ENCODE measurements at places on chromosomes 1 and 21.

DNA sequence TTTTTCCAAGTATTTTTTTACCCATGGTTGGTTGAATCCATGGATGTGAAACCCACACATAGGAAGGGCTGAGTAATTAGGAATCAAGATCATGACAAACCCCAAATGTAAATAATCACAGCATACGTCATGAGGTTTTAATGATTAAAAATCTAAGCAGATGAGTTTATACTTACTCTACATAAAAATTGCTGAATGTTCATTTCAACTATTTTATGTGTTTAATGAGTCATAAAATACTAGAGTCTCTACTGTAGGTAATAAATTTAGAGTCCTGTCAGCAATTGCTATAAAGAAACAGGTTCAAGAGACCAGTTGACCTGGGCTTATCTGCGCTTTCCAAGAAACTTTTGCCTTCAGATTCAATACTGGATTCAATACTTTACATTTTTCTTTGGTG, 18.2 kb downstream of the CTH start:
- no peak for DNase-seq

DNA sequence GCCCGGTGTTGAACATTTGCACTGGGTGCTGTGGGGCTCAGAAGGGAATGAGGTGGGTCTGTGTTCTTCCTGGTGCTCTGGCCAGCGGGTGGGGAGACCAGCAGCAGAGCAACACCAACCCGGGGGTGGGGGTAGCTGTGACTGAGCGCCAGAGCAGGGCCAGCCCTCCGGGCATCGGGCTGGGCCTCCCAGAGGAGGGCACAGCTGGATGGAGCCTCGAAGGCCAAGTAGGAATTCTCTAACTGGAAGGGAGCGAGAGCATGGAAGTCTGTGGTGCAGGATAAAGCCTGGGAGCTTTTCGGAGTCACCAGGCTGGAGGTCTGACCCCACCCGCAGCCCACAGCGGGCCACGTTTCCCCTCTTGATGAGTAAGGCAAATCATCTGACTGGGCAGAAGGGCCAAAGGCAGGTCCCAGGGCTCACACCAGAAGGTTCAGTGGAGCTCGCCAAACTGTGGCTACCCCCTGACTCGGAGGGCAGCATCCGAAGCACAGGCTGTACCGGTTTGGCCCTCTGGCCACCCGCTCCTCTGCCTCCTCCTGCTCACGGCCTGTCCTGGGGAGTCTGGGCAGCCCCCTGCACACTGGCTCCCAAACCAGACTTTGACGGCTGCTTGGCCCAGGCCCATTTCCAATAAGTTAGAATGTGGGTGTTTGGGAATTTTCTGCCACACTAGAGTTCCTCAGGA, 18.8 kb downstream of the SLC1A7 start:
- no peak for DNase-seq

- DNase-seq: no peak
Measured at GRCh38 chr1:115091572-115091971, 2.3 kb upstream of the TSPAN2 start.

DNA sequence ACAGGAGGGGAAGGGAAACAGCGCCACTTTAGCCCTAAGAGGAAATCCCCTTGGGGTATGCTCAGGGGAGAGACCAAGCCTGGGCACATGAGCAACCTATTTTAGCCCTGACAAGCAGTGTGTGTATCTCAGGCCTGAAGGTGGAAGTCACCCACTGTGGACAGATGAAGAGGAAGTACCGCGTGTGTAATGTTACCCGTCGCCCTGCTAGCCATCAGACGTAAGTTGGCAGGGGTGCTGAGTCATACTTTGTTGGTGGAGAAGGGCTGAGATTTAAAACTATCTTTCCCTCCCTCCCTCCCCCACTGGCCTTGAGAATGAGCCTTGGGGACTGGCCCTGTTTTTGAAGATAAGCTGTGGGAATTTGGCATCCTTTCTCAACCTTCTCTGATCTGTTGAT, 11.2 kb downstream of the AGO1 start:
- no peak for DNase-seq

GRCh38 chr1:112409414-112409813, 13.4 kb downstream of the CTTNBP2NL start:
- no peak for DNase-seq

DNA sequence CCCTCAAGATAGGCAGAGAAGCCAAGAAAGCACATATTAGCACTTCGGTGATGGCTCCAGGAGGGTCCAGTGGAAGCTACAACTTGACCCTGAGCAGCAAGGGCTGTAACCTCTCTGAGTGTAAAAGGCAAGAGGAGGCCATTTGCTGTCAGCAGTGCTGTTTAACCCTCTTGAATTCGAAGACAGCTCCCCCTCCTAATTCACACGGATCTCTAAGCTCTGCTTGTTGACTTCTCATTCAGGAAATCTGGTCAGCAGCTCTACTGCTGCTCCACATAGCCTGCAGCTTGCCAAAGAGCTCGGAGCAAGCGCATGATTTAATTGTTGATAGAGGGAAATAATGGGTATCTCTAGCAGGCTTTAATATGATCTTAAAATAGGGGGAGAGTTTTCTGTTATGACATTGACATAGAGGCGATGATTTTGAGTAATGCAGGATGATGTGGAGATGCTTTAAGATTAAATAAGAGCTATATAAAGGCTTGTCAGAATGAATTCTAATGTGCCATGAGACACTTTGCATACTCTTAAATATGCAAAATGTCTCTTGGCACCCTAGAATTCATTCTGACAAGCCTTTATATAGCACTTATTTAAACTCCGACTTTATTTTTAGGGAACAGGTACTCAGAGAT, 79.4 kb upstream of the USH2A start:
- no peak for DNase-seq

DNA sequence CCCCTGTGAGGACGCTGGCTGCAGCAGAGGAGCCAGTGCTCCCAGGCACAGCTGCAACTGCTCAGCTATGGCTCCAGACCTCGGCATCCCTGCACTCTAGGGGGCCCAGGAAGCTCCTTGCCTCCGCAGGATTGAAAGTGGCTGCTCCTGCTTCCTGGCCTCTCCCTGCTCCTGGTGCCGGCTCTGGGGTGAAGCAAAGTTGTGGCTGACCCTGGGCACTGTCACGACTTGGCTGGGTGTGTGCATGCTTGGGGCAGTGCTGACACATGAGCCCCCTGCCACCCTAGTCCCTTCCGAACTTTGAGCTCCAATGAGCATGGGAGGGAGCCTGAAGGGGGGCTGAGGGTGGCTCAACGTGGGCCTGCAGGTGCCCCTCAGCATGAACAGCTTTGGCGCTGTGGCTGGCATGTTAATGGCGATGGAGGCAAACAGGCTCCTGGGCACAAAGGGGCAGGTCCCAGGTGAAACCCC, 1512.2 kb downstream of the KCNT2 start:
- peak; percentile 18 for DNase-seq

- no peak for DNase-seq
Measured at GRCh38 chr1:101139821-101140718, 96.7 kb upstream of the S1PR1 start.

DNA sequence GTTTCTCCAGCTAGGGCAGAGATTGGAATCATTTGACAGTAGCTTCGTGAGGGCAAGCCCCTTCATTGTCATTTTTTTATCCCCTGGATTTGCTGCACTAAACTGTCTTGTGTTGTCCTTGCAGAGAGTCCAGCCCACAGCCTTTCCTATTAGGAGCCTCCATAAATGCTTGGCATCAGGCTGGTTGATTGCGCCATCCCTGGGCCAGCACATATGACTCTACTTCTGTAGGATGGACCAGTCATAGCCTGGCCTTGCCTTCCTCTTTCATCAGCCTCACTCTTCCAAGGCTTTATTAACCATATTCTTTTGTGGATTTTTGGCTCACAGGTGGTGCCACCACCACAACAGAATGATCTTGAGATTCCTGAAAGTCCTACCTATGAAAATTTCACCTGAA, 31.4 kb downstream of the LY9 start:
- DNase-seq: no peak

- peak; percentile 72 for DNase-seq
Measured at GRCh38 chr1:28877132-28877781, 37.1 kb upstream of the EPB41 start.

GRCh38 chr1:52590266-52590665, 11.9 kb upstream of the GPX7 start:
- DNase-seq: no peak

- DNase-seq: no peak
Measured at GRCh38 chr1:68320349-68320748, 88.0 kb upstream of the WLS start.

- peak; percentile 83 for DNase-seq
Measured at GRCh38 chr1:35715568-35716002, 3.1 kb downstream of the C1orf216 start.

DNA sequence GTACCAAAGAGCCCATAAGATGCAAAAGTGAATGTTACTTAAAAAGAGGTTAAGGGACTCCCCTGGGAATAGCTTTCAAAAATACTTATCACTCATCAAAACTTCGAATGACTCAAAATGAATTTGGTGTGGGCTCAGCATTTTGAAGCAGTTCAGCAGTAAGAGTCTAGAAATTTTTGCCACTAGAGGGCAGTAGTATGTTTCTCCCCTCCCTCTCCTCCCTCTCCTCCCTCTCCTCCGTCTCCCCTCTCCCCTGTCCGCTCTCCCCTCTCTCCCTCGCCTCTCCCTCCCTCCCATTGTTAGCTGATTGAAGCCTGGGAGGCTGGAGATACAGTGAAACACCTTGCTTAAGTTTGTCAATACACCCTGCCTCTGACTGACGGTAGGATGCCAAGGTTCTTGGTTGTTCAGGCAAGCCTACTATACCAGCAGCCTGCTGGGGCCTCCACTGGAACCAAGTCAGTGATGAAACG, 70.8 kb upstream of the TENT5C start:
- DNase-seq: peak; percentile 57

- DNase-seq: no peak
Measured at GRCh38 chr21:45103971-45104520, 29.7 kb downstream of the ADARB1 start.

- DNase-seq: no peak
Measured at GRCh38 chr1:94590203-94591137, 48.9 kb upstream of the F3 start.

DNA sequence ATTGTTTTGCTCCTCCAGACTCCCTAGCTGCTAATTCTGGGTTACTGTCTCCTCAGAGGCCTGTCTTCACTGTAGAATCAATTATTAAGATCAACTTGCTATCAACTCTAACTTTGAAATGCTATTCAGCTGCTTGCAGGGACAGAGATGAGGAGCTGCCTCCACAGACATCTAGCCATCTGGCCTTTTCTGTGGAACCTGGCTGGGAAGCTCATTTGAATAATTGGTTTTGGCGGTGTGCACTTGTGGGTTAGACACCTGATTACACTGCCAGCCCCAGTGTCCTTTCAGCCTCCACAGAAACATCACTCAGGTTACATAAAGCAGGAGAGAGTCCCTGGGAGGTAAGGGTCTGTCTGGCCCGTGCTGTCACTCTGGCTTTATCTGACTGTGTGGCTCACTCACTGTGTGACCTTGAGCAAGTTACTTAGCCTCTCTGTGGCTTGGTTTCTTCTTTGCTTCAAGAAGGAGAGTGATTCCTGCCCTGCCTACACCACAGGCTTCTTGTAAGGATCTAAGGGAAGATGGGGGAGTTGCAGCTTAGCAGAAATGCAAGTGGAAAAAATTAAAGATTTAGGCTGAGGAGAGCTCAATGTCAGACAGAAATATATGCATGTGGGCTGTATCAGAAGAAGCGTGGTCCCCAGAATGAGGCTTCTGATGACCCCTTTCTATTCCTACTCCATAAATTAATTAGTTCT, 131.6 kb downstream of the BEND5 start:
- peak; percentile 80 for DNase-seq

DNA sequence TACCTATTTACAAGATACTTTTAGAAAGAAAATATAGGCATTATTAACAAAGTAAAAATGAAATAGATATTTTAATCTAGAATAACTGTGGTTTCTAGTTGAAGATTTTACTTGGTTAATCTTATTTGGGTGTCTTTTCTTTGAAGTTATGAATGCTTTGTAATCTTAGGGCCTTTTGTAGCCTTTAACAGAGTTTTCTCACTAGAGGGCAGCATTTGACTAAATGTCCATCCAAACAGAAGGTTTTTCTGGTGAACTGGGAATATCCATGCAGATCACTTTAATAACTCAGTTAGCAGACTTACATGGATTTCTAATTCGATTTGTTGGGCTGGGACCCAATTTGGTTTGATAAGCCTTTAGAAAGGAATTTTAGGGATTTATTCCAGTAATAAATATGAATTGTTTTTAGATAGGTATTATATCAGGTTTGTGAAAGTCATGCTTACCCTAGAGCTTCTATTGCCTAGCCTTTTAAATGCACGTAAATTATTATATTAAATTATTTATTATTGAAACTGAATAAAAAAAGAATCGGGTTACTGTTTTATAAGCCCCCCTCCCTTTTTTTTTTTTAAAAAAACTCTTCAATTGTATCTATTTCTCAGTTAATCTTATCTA, 119.7 kb downstream of the ZNF326 start:
- no peak for DNase-seq

GRCh38 chr1:1021010-1021919, 1.3 kb downstream of the AGRN start:
- peak; percentile 53 for DNase-seq

- no peak for DNase-seq
Measured at GRCh38 chr1:192489748-192490147, 85.8 kb upstream of the RGS1 start.

GRCh38 chr21:44730951-44731579, 19.7 kb upstream of the TSPEAR start:
- no peak for DNase-seq

DNA sequence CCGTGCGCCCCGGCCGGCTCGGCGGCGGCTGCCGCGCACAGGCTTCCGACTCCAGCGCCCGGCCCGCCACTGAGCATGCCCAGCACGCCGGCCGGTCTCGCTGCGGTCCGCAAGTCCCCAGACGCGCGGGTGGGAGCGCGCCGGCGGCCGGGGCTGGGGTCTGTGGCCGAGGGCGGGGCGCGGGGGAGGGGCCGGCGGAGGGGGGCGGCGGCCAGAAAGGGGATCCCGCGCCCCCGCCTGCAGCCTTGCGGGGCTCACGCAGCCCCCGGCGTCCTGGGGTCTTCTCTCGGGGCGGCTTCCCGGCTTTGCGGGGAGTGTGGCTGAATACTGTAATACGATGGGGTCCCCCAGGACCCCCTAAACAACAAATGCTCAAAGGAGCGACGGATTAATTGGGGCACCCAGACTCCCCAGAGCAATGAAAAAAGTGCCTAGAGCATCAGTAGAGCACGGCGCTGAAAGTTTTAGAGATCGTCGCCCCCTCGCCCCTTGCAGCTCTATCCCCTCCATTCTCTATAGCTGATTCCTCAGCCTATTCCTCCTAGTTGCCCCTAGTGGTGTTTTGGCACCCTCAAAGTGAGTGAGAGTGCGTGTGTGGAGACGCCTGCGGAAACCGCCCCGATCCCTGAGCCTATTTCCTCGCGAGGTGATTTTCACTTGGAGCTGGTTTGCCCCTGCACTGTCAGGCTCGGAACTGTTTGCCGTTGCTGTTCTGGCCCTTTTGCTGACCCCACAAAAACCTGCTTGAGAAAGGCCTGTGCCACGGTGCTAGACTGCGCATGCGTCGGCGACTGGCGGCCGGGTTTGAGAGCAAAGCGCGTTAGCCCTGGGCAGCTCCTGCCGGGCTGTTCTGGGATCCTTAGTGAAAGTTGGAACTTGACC, at the start of gene VAV3:
TSS of gene VAV3 (minus strand) at position 71 of the 882 bp plus-strand sequence. CDS start 311 bp downstream, outside the sequence.
- DNase-seq: peak; percentile 88

- DNase-seq: no peak
Measured at GRCh38 chr21:42455196-42455595, 40.8 kb downstream of the RSPH1 start.
